ENCODE measurements at places on chromosomes 12 and 14.

DNA sequence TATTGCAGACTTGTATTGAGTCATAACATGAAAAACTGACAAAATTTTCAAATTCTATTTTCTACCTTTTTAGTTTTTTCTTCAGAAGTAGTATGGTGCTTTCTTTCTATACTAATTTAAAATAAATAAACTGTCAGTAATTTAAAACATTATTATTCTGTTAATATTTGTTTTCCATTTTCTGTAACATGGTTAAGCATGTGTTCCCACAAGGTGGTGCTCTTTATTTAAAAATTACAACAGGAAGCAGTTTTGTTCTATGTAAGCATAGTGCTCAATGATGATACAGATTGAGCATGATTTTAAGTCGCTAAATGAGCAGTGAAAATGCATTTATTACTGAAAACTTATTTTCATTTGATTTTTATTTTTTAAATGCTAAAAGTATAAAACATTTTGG lies 114.6 kb downstream of the PPFIA2 start:
- no peak for DNase-seq

GRCh38 chr12:23084236-23084995 lies 459.4 kb downstream of the ETNK1 start:
- DNase-seq, result no peak

GRCh38 chr14:56949828-56950227 lies 139.5 kb upstream of the OTX2 start:
- no peak for DNase-seq

GRCh38 chr14:87331991-87332390 lies 661.0 kb downstream of the GALC start:
- DNase-seq, result no peak

- DNase-seq, result no peak
Observed at GRCh38 chr12:96237035-96237434, 42.9 kb downstream of the ELK3 start.

- no peak for DNase-seq
Observed at GRCh38 chr12:25186038-25186787, 8.7 kb downstream of the DNAI7 start.

DNA sequence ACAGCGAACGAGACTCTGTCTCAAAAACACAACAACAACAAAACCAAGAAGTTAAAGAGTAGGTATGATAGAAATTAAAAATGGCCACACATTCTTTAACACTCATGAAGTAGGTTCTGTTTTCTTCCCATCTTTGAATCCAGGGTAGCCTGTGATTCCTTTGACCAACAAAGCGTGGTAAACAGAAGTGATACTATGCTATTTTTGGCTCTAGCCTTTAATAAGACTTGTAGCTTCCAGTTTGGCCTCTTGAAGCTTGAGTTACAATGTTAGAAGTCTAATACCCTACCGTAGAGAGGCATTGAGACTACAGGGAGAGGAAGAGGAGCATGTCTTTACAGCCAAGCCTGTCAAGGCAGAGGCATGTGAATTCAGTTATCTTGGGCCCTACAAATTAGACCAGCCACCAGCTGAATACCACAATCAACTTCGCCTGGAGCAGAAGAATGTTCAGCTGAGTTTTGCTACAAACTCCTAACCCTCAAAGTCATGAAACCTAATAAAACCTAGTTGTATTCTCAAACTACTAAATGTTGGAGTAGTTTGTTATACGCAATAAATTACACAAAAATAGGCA lies 4.9 kb upstream of the NEMF start:
- DNase-seq, result no peak

All from chondrocyte (in vitro differentiated cells).